Mammary epithelial cell (primary cell): ENCODE measurements at places on chromosomes 4 and X.
A peak's percentile ranks its signal among the peaks of the same experiment; 100 is the strongest.

- no peak for DNase-seq
Measured at GRCh38 chrX:150942942-150943594, 40.1 kb upstream of the HMGB3 start.

GRCh38 chrX:52574416-52575275 is 57.8 kb upstream of the XAGE1B start:
- DNase-seq, result peak; percentile 46

DNA sequence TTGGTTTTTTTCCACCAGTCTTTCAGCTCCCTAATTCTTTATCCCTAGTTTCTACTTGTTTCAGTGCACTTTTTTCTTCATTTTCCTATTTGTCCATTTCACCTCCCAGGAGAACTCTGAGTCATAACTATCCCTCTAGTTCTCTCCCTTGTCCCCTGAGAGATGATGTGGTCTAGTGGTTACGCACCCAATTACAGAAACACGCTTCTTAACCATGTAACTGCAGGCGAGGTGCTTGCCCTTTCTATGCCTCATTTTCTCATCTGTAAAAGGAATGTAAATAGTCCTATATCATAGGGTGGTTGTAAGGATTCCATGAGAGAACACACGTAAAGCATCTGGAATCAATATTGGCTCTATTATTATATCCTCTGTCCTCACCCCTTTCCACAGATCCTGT is 8.8 kb upstream of the GRPR start:
- no peak for DNase-seq

GRCh38 chr4:151688003-151688784 is 72.6 kb downstream of the GATB start:
- DNase-seq, result no peak

GRCh38 chr4:19455196-19455595 is 796.5 kb upstream of the SLIT2 start:
- DNase-seq, result no peak

DNA sequence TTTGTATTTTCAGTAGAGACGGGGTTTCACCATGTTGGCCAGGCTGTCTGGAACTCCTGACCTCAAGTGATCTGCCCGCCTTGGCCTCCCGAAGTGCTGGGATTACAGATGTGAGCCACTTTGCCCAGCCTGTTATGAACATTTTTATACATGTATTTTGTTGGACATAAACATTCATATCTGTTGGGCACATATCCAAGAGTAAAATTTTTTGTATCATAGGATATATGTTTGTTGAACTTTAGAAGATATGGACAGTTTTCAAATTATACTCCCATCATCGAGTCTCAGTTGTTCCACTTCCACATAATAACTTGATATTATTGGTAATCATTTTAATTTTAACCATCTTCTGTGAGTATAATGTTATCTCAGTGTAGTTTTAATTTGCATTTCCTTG is 23.6 kb downstream of the GLRB start:
- DNase-seq, result no peak

GRCh38 chr4:40311811-40312346 is 23.3 kb upstream of the CHRNA9 start:
- DNase-seq, result peak; percentile 53

GRCh38 chrX:47097018-47097417 is 18.8 kb downstream of the RGN start:
- DNase-seq, result no peak

GRCh38 chr4:159398236-159398638 is 295.4 kb downstream of the RAPGEF2 start:
- DNase-seq, result no peak

GRCh38 chrX:140274811-140275525 is 229.9 kb downstream of the SOX3 start:
- DNase-seq, result peak; percentile 64

GRCh38 chr4:187603093-187604025 is 392.2 kb upstream of the ZFP42 start:
- DNase-seq, result no peak

DNA sequence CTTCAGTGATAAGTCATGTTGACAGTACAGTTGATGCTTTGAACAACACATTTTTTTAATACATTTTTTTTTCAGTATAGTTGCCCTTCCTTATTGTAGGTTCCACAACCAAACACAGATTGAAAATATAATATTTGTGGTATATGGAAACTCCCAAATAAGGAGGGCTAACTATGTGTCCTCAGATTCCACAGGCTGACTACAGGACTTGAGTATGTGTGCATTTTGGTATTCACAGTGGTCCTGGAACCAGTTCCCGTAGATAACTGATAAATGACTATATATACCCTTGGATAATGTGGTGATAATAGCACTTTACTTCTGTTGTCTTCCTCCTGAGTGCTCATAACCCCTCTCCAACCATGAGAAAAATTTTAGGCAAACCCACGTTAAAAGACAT is 111.6 kb upstream of the NUDT6 start:
- DNase-seq, result no peak
